Activated CD4-positive, alpha-beta T cell treated with anti-CD3 and anti-CD28 coated beads for 1 hour (primary cell): ENCODE measurements at places on chromosomes 4 and X.
A peak's percentile ranks its signal among the peaks of the same experiment; 100 is the strongest.

- no peak for DNase-seq
Measured at GRCh38 chr4:170388255-170388654, 298.5 kb upstream of the AADAT start.

- DNase-seq, result no peak
Measured at GRCh38 chr4:15714646-15715435, 12.0 kb downstream of the BST1 start.

- no peak for DNase-seq
Measured at GRCh38 chr4:143369552-143369951, 32.9 kb downstream of the GAB1 start.

DNA sequence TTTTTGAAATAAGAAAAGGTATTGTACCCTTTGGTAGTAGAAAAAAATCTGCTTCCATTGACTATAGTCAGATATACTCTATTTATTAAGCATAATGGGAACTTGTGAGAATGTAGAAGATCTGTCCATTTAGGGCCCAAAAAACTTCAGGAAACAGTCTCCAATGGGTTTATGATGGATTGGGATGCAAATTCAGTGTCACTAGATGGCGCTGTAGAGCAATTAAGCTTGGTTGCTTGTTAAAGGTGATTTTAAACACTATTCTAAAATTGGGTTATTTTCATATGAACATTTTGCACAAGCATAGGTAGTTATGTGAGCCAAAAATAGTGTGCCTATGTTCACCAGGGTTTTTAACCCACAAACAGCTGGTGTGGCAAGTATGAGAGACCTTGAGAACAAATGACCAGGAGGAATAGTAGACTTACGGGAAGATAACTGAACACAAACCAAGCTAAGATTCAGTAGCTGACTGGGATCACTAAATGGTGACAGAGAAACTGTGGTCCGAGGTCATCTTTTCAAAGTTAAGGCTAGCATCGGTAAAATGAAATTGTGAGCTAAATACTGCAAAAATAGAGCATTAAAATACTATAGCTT, 80.3 kb upstream of the LSM6 start:
- DNase-seq, result no peak

GRCh38 chr4:140893939-140894338, 137.8 kb upstream of the TBC1D9 start:
- no peak for DNase-seq

GRCh38 chr4:8741513-8742226, 130.0 kb downstream of the HMX1 start:
- no peak for DNase-seq

DNA sequence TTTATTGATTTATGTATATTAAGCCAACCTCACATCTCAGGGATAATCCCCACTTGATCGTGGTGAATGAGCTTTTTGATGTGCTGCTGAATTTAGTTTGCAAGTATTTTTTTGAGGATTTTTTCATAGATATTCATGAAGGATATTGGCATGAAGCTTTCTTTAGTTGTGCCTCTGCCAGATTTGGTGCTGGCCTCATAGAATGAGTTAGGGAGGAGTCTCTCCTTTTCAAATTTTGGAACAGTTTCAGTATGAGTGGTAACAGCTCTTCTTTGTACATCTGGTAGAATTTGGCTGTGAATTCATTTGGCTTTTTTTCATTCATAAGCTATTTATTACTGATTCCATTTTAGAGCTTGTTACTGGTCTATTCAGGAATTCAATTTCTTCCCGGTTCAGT, 197.2 kb upstream of the NDST4 start:
- DNase-seq, result no peak

- no peak for DNase-seq
Measured at GRCh38 chr4:83618431-83618830, 82.5 kb downstream of the GPAT3 start.

DNA sequence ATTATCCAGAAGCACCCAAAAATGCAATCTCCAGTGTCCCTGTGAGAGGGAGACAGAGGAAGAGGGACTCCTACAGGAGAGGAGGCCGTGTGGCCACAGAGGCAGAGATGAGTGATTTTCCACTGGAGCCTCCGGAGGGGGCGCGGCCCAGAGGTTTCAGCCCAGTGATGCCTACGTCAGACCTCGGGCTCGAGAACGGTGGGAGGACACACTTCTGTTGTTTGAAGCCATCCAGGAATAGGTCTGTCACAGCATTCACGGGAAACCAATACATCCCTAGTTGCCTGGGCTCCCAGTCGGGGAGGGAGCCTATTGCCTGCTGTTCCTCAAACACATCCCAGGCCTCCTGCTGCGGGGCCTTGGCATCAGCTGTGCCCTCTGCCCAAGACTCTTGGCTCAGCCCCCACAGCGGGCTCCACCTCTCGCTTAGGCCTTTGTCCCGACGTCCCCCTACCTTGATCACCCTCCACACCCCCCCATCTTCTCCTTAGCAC, 39.2 kb upstream of the HMX1 start:
- DNase-seq, result no peak

GRCh38 chr4:153757407-153757806, 2.4 kb downstream of the RNF175 start:
- no peak for DNase-seq

DNA sequence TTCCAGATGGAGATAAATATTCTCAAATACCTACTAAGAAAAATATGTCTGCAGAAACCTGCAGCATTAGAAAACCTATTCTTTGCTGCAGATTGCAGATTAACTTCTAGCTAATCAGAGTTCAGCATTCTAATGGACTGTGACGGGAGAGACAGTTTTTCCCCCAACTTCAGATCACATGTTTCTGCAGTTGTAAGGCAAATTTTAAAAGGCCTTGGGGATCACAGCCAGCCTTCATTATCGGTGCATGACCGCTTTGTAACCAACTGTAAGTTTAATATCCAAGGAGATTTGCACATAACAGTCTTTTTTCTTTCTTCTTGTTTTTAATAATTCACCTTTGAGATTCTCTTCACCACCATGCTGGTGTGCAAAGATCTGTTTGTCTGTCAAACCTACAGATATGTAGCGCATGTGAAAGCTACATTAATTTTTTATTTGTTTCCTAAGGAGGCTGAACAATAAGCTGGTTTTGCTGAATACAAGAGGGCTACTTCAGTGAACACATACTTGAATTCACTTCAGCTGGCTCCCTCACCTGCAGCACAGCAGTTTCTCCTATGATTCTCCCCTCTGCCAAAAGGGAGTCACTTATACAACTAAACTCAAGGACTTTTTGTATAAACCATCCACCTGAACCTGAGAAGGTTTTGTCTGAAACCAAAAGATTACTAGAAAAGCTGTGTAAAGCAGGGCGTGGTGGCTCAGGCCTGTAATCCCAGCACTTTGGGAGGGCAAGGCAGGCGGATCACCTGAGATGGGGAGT, 488.5 kb downstream of the RPA4 start:
- no peak for DNase-seq

DNA sequence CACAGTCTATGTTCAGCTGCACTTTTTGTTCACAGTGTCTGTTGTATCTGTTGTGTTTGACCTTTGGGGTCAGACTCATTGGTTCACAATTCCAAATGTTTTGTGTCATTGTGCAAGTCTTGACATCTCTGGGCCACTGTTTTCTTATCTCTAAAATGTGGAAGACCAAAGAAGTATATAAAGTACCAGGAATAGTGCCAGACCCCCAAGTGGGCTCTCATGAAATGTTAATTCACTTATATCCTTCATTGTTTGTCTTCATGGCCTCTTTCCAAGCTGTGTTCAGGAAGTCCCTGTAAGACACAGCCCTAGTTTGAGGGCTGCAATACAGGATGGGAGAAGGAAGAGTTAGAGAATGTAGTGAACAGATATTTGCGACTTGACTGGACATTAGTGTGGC, 468.3 kb upstream of the BOD1L1 start:
- DNase-seq, result no peak

- DNase-seq, result no peak
Measured at GRCh38 chrX:49243166-49243565, 7.9 kb downstream of the CCDC22 start.

DNA sequence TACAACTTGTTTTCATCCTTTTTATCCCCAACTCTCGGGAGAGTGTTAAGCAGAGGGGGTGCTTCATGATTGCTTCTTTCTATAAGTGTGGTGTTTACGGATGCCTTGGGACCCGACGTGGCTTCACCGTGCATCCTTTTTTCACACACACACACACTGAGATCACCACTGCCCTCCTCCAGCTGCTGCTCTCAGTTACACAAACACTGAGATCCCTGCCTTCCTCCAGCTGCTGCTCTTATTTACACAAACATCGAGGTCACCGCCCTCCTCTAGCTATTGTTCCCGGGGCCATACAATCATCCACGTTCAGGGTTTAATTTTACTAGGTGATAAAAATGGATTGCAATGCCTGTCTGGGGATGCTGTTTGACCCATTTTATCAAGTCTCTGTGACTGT, 155.4 kb upstream of the FAM9B start:
- DNase-seq, result no peak

GRCh38 chrX:119870626-119871131, 854 bp downstream of the RNF113A start:
- peak; percentile 8 for DNase-seq

DNA sequence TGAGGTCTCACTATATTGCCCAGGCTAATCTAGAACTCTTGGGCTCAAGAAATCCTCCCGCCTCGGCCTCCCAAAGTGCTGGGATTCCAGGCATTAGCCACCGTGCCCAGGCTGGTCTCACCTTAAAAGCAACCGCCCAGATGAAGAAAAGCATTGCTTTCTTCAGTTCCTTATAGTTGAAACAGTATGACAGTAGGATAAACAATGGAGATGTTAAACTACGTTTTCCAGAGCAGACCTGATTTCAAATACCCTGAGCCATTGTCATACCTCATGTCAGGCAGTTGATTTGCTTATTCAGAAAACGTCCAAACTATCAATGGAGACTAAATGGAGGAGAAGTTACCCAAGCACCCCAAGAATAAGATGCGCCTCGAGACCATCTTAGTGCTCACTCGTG, 26.3 kb upstream of the TMEM131L start:
- DNase-seq, result no peak

- DNase-seq, result no peak
Measured at GRCh38 chr4:56531149-56531770, 25.7 kb downstream of the ARL9 start.

GRCh38 chr4:176319704-176320339, at the start of gene SPCS3:
SPCS3 (plus strand) TSS chr4:176319966; CDS start chr4:176320077, 111 bp downstream.
- peak; percentile 92 for DNase-seq

GRCh38 chrX:107451731-107452130, 2.3 kb downstream of the FRMPD3 start:
- no peak for DNase-seq

- no peak for DNase-seq
Measured at GRCh38 chr4:1788254-1788973, 4.7 kb upstream of the FGFR3 start.

DNA sequence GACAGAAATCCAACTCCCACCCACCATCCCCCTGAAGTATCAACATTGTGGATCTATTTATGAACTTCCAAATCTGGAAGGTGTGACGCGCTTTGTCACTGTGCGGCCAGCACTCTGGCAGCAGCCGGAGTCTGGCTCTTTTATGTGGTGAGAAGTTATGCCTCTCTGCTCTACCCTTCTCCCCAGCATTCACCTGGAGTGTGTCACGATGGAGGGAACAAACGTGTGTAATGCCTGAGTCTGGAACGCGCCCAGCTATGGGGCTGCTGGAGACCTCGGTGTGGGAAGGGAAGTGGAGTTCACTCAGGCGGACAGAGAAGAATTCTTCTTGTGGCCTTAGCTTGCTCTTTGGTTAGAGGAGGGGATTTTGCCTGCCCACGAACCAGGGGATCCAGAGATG, 222.1 kb upstream of the RPL34 start:
- no peak for DNase-seq

DNA sequence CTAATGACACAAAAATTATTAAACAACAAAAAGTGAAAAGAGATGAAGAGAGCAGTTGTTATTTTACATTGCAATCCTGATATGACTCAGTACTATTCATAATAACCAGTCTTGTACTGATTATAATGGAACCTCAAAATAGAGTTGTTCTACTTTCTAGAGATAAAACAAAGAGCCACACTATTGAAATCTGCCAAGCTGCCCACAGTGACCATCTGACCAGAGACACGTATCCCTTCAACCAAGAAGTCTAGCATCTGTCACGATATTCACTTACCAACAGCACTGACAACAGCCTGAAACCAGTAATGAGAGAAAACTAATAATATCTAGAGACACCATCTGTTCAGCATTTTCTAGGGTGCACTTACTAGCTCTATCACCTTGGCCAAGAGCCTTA, 466.7 kb downstream of the NKX6-1 start:
- no peak for DNase-seq

- no peak for DNase-seq
Measured at GRCh38 chr4:42543762-42544161, 113.1 kb downstream of the ATP8A1 start.

- no peak for DNase-seq
Measured at GRCh38 chr4:67891645-67892044, 7.8 kb upstream of the TMPRSS11D start.

DNA sequence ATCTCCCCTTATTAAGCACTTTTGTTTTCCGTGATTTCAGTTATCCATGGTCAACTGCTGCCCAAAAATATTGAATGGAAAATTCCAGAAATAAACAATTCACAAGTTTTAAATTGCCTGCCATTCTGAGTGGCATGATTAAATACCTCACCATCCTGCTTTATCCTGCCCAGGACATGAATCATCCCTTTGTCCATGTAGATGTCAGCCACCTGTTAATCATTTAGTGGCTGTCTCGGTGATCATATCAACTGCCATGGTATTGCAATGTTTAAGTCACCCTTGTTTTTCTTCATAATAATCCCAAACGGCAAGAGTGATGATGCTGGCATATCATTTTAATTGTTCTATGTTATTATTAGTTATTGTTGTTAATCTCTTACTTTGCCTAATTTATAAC, 79.8 kb upstream of the LHFPL1 start:
- no peak for DNase-seq

- no peak for DNase-seq
Measured at GRCh38 chrX:107504006-107504405, 54.6 kb downstream of the FRMPD3 start.

DNA sequence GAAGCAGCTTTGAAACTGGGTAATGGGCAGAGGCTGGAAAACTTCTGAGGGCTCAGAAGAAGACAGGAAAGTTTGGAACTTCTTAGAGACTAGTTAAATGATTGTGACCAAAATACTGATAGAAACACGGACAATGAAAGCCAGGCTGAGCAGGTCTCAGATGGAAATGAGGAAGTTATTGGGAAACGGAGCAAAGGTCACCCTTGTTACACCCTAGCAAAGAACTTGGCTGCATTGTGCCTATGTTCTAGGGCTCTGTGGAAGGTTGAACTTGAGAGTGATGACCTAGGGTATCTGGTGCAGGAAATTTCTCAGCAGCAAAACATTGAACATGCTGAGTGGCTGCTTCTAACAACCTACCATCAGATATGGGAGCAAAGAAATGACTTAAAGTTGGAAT, 50.8 kb upstream of the FBXW7 start:
- DNase-seq, result no peak
